Dorsolateral prefrontal cortex (tissue), 122 donors: ENCODE measurements at places on chromosomes 7 and 10.
A peak's percentile ranks its signal among the peaks of the same experiment; 100 is the strongest.

DNA sequence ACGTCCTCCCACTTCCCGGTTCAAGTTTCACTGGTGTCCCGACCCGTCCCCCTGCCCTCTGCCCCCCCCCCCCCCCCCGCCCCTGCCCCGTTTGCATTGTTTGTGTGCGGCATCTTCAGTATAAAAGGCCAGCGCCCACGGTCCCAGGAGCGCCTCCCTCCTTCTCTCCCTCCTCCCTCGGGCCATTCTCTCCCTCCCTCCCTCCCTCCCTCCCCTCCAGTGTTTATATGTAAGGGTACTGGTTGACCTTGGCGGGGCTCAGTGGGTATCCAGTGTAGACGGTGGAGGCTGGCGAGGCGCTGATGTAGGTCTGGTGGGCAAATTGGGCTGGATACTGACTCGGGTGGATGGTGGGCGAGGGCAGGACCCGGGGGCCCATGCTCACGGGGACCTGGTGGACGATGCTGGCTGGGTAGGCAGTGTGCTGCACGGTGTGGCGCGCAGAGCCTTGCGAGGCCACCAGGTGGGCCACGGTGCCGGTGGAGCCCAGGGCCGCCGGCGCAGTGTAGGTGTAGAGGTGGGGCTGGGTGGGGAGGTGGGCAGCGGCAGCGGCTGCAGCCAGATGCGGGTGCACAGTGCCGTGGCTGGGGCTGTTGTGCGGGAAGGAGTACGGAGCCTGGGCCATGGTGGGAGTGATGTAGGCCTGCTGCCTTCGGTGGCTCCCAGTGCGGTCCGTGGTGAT is 49.4 kb downstream of the CLEC2L start:
- DNase-seq: no peak

- no peak for DNase-seq
Observed at GRCh38 chr7:115975766-115976165, 54.8 kb downstream of the TFEC start.

DNA sequence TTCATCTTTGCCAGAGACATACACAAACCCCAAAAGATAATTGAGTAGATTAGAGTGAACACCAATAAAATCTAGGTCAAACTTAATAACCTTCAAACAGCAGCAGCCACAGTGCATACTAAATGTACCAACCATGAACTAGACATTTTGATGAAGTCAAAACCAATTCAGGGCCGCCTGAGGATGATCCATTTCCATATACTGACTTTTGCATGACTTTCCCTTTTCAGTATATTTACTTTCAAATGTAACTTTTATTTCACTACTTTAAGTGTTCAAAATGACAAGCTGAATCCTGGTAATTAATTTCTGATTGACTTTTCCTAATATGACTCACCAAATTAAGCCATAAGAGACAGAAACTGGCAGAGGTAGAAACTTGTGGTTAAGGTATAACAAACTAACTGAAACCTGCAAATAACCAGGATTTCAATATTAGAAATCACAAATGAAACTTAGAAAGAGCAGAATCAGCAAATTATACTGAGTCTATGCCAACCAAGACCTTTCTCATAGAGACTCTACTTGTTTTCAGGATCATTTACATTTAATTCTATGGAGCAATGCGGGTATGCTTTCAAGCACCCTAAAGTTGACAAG is 171.9 kb upstream of the LRRN3 start:
- DNase-seq: no peak

DNA sequence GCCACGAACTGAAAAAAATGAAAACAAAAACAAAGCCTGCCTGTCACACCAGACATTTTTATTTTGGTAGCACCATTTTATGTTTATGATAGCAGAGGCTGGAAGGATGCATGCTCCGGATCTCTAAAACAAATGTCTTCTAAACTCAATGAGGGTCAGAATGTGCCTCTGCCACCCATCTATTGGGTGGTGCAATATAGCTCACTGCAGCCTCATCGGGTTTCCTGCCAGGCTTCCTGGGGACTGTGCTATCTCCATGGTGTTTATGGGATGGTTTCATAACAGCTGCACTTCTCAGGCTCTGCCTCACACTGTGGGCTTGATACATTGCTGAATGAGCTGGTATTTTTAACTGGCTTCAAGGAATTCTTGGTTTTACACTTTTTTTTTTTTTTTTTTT is 94.4 kb downstream of the ITIH5 start:
- DNase-seq: no peak

- peak; percentile 17 for DNase-seq
Observed at GRCh38 chr7:45712057-45712689, 138.0 kb downstream of the ADCY1 start.

- DNase-seq: no peak
Observed at GRCh38 chr10:87734987-87735827, 75.5 kb downstream of the PAPSS2 start.

DNA sequence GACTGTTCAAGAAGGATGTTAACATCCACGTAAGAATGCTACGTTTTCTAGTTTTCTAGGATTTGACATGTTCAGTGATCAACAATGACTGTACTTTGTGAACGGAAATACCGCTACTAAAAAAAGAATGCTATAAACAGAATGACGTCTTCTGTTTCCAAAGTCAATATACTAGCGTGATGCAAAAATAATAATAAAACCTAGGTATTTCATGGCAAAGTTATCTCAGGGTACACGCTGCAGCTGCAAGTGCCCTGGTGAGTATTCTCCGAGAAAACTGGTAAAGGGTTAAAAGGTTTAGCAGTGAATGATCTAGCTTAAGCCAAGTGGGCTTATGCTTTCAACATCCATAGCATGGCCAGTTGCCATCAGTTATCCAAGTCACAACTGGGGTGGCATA is 653.3 kb upstream of the PFKP start:
- no peak for DNase-seq

DNA sequence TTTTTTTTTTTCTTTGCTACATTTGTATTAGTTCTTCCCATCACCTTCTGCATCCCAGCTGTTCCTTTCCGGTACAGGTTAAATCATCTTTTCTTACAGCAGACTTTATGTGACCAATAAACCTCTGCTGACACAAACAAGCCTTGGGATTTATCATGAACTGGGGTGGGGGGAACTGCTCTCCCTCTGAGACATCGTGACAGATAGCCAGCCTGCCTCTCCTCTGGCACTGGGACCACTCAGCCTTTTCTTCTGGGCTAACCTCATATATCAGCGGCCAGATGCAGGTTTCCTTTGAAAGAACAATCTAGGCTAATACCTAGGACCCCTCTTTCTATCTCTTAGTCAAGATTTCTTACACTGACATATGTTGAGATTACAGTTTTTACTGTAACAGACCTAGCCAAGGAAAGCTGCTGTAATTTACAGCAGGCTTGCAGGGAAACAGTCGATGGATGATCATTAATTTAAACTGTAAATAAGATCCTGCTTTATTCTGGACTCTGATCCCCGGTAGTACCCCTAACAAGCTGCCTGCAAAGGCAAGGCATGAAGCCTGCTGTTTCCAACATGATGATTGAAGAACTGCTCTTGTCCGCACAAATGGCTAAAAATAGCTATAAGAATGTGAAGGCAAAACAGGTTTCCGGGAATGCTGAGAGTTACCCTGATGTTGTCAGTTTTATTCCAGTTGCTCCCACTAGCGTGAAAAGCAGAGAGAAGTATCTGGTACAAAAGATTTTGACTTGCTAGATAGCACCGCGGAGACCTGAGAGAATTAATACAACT is 338.7 kb downstream of the SORCS1 start:
- DNase-seq: no peak
